Tibial nerve (tissue), 4 donors: ENCODE measurements at places on chromosomes 12 and 14. TPM values are rescaled to one million over a fixed set of nuclear protein-coding genes. Genes with fewer than 3 reads are reported as not detected.

GRCh38 chr12:69412655-69413054, 53.1 kb downstream of the YEATS4 start:
- H3K4me3 ChIP-seq = no peak overlapping the region
- H3K4me1 ChIP-seq = peaks cover 11% of the 10 kb centered on the region
- no peaks in the 10 kb centered on the region for H3K27me3 ChIP-seq
- no peaks in the 10 kb centered on the region for H3K36me3 ChIP-seq
- DNase-seq = no peak

DNA sequence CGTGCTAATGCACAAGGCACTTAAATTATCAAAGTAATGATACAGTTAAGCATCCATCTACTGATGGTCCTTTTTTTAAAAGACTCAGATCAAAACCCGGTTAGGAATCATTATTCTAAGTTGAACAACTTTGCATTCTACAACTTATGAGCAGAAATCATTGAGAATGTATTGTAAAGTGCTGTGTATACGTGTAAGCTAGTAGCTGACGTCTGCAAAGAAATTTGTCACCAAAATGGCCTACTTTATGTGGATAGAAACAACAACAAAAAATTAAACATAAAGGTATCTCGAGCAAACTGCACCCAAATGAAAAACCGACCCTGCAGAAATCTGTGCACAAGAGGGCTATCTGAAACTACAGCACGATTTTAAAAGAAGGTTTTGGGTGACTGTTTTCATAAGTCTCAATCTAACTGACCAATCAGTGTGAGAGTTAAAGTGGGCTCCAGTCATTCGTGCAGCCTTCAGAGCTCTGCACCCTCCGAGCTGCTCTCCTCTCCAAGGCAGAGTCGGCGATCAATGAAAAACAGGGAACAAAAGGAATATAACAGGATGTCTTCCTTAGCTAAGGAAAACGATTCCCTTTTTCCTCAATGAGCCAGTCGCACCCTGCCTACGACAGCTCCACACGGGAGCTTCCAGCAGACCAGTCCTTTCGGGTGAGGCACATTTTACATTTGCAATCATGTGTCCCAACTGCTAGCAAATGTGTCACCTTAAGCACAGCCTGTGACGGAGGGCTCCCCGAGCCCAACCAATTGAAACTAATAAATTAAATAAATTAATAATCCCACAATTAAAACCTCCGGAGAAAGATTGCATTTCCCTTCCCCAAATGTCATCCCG, 200.7 kb upstream of the FOXN3 start:
- no peaks in the 10 kb centered on the region for H3K27me3 ChIP-seq
- DNase-seq = peak; percentile 17
- peak overlapping the region; percentile 85 for H3K27ac ChIP-seq
- H3K36me3 ChIP-seq = no peaks in the 10 kb centered on the region

GRCh38 chr14:96754162-96754844, 42.9 kb upstream of the VRK1 start:
- H3K4me3 ChIP-seq = no peak overlapping the region
- no peaks in the 10 kb centered on the region for H3K27me3 ChIP-seq
- H3K4me1 ChIP-seq = no peaks in the 10 kb centered on the region
- no peak overlapping the region for H3K27ac ChIP-seq
- DNase-seq = no peak
- H3K36me3 ChIP-seq = no peaks in the 10 kb centered on the region

IL31 gene
- total RNA-seq = not detected

OR4M1 gene
- total RNA-seq = not detected

C14orf180 gene
- total RNA-seq = 13.8 TPM

DNA sequence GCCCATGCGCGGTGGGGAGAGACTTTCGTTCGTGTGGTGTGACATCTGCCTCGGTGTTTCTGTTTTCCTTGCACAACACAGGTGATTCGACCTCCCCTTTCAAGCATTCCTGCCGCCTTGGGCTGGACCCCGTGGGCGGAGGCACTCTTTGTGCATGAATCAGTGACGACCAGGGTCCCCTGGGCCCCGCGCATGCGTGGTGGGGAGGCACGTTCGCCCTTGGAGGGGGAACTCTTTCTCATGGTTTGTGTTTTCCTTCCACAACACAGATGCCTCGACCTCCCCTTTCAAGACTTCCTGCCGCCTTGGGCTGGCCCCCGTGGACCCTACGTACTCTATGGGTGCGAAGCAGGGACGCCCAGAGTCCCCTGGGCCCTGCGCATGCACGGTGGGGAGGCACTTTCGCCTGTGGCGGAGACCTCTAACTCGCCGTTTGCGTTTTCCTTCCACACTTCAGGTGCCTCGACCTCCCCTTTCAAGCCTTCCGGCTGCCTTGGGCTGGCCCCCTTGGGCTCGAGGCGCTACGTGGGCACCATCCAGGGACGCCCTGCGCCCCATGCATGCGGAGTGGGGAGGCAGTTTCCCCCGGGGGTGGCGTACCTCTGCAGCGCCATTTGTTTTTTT, 340.9 kb downstream of the ALG10 start:
- no peak overlapping the region for H3K4me3 ChIP-seq
- H3K27ac ChIP-seq = no peak overlapping the region
- no peaks in the 10 kb centered on the region for H3K36me3 ChIP-seq
- no peak for DNase-seq
- H3K4me1 ChIP-seq = no peaks in the 10 kb centered on the region

DNA sequence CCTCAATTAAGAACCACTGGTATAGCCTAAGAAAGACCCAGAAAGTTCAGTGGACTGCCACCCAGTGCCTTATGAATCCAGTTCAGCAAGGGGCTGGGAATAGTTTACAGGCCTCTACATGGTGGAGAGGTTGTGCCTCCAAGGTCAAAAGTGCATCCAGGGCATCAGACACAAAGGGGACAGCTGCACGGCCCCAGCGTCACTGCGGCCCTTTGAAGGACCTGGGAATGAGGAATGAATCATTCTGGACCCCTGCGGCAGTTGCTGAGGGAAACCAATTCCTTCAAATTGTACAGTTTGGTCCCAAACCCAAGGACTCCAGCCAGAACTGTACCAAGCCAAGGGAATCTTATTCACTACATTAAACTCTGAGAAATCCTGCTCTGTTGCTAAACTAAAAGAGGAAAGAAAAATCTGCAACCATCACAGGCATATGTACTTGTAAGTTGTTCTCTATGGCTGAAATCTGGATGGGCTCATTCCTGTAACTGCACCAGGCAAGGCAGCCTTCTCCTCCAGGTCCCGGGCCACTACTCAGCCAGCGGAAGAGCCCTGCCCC, 10.9 kb upstream of the NGB start:
- H3K27ac ChIP-seq = no peak overlapping the region
- no peaks in the 10 kb centered on the region for H3K36me3 ChIP-seq
- DNase-seq = no peak
- no peaks in the 10 kb centered on the region for H3K4me1 ChIP-seq
- H3K4me3 ChIP-seq = no peak overlapping the region

CLEC2D gene
- 9.6 TPM for total RNA-seq

RAB35 gene
- 22.8 TPM for total RNA-seq

DNA sequence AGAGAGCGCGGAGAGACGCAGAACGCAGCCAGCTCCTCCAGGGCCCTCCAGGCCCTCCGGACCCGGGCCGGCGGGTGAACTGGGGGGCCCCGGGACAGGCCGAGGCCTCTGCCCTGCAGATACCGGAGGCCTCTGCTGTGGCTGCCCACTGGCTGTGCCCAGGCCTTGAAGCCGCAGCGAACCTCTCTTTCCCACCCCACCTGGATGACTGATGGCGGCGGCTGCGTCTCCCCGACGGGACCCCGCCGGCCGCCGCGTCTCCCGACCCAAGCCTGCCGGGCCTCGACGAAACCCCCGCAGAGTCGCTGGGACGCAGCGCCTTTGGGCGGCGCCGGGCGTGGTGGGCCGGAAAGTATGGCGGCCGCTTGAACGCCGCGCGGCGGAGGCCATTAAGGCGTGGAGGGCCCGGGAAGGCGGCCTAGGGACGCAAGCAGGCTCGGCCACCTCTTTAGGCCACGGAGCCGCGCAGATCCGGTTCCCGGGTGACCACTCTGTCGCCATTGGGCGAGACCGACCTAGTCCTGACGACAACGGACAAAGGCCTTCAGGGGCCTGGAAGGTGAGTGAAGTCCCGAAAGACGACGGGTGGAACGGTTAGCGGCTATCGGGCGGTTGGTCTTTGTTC, 8.4 kb upstream of the ERGIC2 start:
- H3K27ac ChIP-seq = no peak overlapping the region
- H3K27me3 ChIP-seq = no peaks in the 10 kb centered on the region
- no peaks in the 10 kb centered on the region for H3K4me1 ChIP-seq
- no peaks in the 10 kb centered on the region for H3K36me3 ChIP-seq
- no peak overlapping the region for H3K4me3 ChIP-seq

RPS6KA5 gene
- 9.6 TPM for total RNA-seq

DIO2 gene
- 2.6 TPM for total RNA-seq

DNA sequence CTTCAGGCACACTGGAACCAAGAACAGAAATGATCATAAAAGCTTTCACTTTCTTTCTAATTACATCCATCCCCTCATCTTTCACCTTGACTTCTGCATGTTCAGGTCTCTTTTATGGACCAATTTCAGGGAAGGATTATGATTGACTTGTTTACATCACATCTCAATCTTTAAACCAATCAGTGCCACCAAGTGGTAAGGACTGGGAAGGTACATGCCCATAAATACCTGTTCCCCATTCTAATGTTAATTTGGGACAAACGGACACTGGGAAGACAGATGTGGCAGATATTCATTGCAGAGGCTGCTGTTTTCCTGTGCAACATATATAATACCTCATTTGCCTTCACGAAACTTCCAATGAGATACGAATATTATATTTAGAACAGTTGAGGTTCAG, 978.1 kb downstream of the GALC start:
- H3K27me3 ChIP-seq = no peaks in the 10 kb centered on the region
- no peaks in the 10 kb centered on the region for H3K36me3 ChIP-seq
- no peak for DNase-seq
- H3K4me3 ChIP-seq = no peak overlapping the region

MMP17 gene
- total RNA-seq = 10.9 TPM

CACNA1C gene
- 12.9 TPM for total RNA-seq

DNA sequence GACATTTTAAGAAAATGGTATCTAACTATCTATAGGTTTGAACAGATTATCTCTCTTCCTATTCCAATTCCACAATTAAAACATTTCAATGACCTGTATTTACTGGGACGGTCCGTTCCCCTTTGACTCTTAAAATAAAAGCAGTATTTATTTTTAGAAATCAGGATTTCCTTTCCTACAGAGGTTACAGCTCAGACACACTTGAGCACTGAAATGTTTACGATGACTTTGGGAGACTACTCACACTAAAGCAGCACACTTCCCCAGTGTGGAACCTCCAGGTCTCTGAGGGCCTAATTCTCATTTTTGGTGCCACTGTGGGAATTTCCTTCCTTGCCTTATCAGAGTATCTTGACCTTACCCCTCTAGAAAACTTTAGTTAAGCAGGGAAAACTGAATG, 181.8 kb downstream of the PRKD1 start:
- H3K4me3 ChIP-seq = no peak overlapping the region
- H3K36me3 ChIP-seq = no peaks in the 10 kb centered on the region
- H3K27me3 ChIP-seq = no peaks in the 10 kb centered on the region

GRCh38 chr14:76861574-76862255, 35.5 kb downstream of the LRRC74A start:
- no peak for DNase-seq
- no peaks in the 10 kb centered on the region for H3K4me1 ChIP-seq
- H3K36me3 ChIP-seq = no peaks in the 10 kb centered on the region
- no peak overlapping the region for H3K4me3 ChIP-seq
- no peaks in the 10 kb centered on the region for H3K27me3 ChIP-seq

DNA sequence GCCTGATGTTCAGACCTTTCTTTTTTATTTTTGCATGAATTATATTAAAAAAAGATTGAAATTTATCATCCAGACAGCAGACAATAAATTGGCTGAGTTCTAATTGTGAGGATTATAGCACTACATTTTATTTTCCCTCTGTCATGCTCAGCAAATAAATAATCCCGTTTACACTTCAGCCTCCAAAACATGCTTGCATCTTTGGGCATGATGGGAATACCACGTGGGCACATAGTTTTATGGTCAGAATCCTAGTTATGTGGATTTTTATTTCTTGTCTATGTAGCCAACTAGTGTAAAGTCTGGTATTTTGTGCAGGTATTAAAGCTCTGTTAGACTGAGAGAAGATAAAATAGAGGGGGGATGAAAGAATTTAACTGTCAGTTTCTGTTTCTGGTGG, 276.9 kb upstream of the E2F7 start:
- no peak overlapping the region for H3K27ac ChIP-seq
- no peaks in the 10 kb centered on the region for H3K27me3 ChIP-seq
- H3K4me1 ChIP-seq = peaks cover 12% of the 10 kb centered on the region
- H3K36me3 ChIP-seq = no peaks in the 10 kb centered on the region
- H3K4me3 ChIP-seq = no peak overlapping the region

DNA sequence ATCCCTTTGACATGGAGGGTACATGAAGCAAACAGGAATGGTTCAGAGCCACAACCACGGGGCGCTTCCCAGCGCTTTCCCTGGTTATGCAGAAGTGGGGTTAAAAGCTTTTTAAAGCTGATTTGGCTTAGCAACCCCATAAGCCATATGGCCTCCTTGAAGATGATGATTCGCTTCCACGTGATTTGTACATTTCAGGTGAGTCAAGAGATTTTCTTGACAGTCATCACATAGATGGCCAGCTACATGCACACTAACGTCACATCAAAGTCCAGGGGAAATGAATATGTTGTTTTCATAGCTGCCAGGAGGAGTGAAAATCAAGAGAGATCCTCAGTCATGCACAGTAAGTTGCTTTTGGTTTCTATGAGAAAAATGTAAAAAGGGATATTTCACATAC, 309.7 kb downstream of the TMEM132D start:
- DNase-seq = no peak
- no peaks in the 10 kb centered on the region for H3K27me3 ChIP-seq
- H3K4me3 ChIP-seq = no peak overlapping the region
- H3K4me1 ChIP-seq = no peaks in the 10 kb centered on the region

DNA sequence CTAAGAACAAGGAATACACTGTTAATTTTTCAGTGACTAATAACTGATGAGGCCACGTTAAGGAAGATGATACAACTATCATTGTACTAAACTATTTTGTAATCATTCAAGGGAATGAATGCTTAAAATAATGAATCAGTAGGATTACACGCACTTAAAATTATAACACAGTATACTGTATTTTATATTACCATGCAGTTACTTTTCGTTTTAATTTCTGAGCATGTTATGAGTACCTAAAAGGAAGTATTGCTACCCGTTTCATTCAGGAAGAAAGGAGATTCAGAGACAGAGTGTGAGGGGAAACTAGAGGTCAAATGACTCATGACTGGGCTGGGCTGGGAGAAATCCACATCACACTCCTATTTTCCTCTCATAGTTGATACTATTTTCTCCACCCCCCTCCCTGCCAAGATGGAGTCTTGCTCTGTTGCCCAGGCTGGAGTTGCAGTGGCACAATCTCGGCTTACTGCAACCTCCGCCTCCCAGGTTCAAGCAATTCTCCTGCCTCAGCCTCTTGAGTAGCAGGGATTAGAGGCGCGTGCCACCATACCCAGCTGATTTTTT, 202.0 kb downstream of the PPM1H start:
- peaks cover 50% of the 10 kb centered on the region for H3K4me1 ChIP-seq
- DNase-seq = no peak

ZFP36L1 gene
- total RNA-seq = 298 TPM

GRCh38 chr12:110742096-110742717, 484 bp downstream of the PPP1CC start:
- H3K27me3 ChIP-seq = no peaks in the 10 kb centered on the region
- no peak for DNase-seq
- peak overlapping the region; percentile 83 for H3K4me3 ChIP-seq
- no peaks in the 10 kb centered on the region for H3K36me3 ChIP-seq
- peak overlapping the region; percentile 96 for H3K27ac ChIP-seq

- no peaks in the 10 kb centered on the region for H3K27me3 ChIP-seq
- H3K27ac ChIP-seq = no peak overlapping the region
- no peak overlapping the region for H3K4me3 ChIP-seq
- DNase-seq = no peak
Observed at GRCh38 chr12:106265116-106265515, 17.3 kb upstream of the CKAP4 start.

SIX6 gene
- total RNA-seq = not detected
